Right ventricle myocardium superior (tissue), 1 donor: ENCODE measurements at places on chromosomes 1 and 21. TPM values are rescaled to one million over a fixed set of nuclear protein-coding genes. Genes with fewer than 3 reads are reported as not detected.

S100A7 gene
- total RNA-seq = not detected

NR5A2 gene
- total RNA-seq = 1.7 TPM

GRCh38 chr1:56780826-56781225, 38.4 kb downstream of the FYB2 start:
- no peak for DNase-seq

- no peak for DNase-seq
Measured at GRCh38 chr1:227372726-227373130, 54.4 kb upstream of the CDC42BPA start.

DNA sequence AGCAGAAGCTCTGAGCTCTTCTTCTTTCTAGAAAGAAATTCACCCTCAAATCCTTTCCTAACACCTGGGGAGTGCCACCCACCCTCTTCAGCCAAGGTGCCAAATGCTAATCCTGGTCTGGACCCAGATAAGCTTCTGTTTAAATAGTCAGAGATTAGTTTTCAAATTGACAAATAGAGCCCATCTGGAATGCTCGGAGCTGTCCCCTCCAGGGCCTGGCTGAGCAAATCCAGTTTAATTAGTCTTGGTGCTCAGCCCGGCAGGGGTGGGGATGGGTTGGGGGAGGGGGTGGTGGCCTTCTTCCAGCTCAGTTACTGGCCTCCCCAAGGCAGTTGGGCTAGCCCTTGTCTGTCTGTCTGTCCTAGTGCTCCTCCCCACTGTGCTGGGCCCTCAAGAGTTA, 269.5 kb downstream of the GRIK3 start:
- DNase-seq = no peak

AADACL4 gene
- not detected for total RNA-seq

GRCh38 chr1:245386297-245386971, 231.6 kb downstream of the KIF26B start:
- DNase-seq = no peak

TBX19 gene
- 0.40 TPM for total RNA-seq

DNA sequence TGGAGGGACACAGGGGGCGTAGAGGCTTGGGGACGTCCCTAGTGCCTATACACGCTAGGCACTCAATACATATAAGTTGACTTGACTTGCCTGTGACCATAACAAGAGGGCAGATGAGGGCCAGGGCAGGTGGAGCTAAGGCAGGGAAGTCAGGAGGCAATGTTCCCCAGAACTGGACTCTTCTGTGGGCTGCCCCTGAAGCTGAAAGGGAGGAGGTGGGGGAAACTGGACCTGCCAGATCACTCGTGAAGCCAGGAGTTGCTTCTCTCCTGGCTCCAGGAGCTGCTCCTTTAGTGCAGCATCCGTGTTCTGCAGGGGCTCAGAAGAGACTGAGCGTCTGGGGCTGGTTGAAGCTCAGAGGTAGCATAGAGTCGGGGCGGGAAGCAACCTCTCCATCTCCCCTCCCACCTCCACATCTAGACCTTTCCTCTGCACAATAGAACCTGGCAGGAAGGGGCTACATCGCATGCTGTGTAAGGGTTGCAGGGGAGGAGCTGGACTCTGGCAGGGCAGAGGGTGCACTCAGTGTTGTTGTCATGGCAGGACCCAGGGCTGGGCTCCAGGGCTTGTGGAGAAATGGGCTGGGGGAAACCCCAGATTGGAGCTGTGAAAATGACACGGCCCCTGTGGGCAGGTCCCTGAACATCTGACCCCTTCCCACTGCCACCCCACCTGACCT, 2.9 kb upstream of the SEMA4A start:
- no peak for DNase-seq

INSRR gene
- total RNA-seq = 0.40 TPM

GRCh38 chr1:239803781-239804180, 287.9 kb upstream of the FMN2 start:
- no peak for DNase-seq

DNA sequence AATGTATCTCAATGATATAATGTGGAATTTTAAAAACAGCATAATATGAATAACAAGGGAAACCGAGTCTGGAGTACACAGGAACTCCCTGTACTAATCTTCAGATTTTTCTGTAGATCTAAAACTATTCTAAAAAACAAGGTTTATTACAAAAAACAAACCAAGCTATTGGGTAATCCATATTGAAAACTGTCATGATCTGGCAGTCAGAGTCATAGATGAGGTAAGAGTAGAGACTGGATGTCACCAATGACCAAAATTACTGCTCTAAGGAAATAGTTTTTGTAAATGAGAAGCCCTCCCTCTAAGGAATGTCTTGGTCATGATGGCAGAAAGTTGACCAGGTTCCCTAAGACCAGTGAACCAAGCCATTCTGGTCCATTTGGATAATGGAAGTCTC, 2.4 kb upstream of the SPOCD1 start:
- DNase-seq = no peak

DNA sequence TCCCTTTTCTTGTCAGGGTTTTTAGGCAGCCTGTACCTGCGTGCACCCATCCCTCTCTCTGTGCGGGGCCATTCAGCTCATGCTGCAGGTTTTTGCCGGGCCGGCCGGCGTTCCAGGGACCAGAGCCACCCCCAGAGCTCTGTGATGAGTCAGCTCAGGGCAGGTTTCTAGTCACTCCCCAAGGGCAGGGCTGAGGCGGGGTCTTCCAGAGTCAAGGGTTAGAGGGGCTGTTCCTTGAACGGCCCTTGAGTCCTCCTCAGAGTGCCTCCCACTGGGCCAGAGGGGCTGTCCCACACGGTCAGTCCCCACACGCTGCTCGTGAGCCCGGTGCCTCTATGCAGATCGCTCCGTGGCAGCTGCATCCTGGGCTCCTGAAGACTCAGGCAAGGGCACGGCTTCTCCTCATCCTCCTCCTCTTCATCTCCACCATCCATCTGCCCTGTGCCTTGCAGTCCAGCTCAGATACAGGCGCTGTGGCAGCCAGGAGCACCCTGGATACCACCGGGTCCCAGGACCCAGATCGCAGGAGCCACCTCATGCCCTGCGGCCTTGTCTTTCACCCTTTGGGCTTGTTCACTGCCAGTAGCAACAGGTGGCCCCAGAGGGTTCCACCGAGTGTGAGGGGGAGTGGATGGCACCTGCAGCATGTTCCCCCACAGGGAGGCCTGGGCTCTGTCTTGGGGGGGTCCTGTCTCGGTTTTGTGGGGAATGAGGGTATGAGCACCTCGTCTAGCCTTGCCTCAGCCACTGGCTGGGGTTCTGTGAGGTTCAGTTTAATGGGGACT, 17.4 kb downstream of the SLX9 start:
- DNase-seq = peak; percentile 36

GRCh38 chr1:56820755-56821461, 1.7 kb upstream of the FYB2 start:
- DNase-seq = peak; percentile 89

LHX8 gene
- not detected for total RNA-seq

FCRL2 gene
- total RNA-seq = not detected

DSCAM gene
- total RNA-seq = not detected

GRCh38 chr1:205630241-205630640, 1.6 kb downstream of the ELK4 start:
- DNase-seq = no peak

- DNase-seq = no peak
Measured at GRCh38 chr1:95039360-95040031, 33.3 kb downstream of the ALG14 start.

WDR64 gene
- total RNA-seq = not detected

AMPD1 gene
- total RNA-seq = not detected

PRKAB2 gene
- total RNA-seq = 49.0 TPM

TTC39A gene
- total RNA-seq = 19.4 TPM

PPCS gene
- 30.2 TPM for total RNA-seq

- DNase-seq = peak; percentile 95
Measured at GRCh38 chr1:9128520-9129265, at the start of gene GPR157. Gene GPR157, minus strand, starts transcription at chr1:9129102. Its CDS starts 75 bp downstream, at chr1:9129027.

DNA sequence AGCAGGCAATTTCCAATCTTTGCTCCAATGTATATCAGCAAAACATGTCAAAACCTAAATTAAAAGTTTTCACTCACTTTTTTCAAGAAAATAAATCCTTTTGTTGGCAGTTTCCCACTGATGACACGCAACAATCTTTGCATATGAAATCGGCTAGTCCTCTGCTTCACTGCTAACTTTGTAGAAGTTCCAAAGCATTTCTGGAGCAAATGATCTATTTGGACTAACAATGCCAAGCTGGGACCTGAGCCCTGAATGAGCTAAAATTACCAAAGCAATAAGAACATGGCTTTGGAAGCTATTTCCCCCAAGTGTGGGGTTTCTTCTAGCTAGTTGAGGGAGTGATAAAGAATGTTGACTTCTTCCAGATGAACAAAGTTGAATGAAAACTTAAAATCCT, 5.1 kb downstream of the BEND5 start:
- no peak for DNase-seq

FCGR3A gene
- total RNA-seq = 23.0 TPM
